ENCODE measurements at places on chromosomes 1 and 21.

DNA sequence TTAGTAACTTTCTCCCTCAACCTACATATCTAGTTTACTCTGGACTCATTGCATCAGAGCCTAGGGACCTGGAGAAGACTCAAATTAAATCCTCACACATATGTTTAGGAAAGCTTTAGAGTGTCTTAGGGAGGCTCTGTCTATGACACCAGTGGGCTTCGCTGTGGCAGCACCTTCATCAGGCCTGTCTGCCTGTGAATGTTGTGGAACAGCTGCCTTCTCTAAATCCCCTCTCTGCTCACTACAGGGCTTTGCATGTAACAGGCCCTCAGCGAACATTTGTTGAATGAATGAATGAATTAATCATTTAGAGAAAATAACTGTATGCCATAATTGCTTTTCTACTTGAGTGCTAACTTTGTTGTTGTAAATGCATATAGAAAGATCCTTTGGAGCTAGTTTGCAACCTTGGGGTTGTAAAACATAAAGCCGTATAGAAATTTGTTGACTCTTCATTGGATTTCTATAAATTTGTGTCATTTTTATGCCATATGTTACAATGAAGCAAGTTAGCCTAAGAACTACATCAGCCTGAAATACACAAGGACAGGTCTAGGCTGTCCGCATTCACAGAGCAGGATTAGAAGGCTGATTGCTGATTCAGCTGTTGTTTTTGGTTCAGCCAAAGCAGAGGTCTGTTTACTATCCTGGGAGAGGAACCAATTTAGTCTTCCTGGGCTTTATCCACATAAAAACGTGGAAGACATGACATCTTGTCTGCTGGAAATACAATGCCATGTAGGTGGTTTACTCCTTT lies 238.0 kb downstream of the ASTN1 start:
- no peak for DNase-seq

DNA sequence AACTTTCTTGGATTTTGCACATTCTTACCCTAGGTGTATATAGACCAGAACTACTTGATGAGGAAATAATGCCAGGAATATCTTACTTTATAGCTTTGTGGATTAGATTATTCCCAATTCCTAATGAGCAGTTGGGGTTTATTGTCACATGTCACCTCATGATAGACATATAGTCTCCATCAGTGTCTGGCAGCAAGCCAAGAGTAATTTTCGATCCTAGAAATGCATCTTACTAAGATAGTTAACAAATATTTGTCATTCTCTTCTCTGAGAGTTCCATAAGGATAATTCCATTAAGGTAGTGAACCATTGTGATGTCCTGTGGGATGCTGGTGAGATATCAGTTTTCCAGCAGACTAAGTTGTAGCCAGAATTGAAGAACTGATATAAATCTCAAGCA lies 1282.9 kb upstream of the B3GALT2 start:
- no peak for DNase-seq

DNA sequence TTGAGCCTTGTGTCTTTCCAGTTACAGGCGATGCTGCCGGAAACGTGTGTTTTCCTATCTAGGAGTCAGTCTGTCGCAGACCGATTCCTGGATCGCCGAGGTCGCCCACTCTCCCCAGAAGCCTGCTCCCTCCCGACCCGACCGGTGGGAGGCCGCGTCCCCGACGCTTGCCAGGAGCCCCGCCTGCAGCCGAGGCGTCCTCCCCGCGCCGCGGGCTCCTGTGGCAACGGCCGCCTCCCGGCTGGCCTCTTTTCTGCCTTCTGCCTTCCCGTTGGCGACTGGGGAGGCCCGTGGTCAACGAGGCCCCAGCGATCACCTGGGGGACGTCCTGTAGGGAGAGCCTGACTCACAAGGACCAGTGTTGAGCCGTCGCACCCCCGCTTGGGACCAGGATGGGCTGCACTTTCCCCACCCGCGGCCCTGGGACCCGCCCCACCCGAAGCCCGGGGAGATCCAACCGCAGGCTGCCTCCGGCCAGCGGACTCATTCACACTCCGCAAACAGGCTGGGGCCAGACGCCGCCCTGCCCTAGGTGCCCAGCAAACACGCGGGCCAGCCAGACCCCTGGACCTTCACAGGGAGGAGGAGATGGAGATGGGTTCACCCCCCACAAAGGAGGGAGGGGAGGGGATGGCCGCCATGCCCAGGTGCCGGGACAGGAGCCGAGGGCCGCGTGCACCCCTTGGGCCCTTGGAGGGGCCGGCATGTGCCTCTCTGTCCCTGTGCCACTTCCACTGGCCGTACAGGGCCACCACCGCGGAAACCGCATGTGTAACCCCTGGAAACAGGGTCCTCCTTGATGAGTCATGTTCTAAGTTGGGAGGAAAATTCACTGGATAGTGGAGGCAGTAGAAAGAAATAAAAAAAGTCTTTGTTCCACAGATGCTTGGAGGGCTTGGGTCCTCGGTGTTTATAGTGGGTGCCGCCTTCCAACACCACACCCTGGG lies 7.2 kb upstream of the COL6A1 start:
- DNase-seq, result peak; percentile 33

- DNase-seq, result no peak
These were observed 9.3 kb downstream of the ZBTB21 start for GRCh38 chr21:42000908-42001307.

DNA sequence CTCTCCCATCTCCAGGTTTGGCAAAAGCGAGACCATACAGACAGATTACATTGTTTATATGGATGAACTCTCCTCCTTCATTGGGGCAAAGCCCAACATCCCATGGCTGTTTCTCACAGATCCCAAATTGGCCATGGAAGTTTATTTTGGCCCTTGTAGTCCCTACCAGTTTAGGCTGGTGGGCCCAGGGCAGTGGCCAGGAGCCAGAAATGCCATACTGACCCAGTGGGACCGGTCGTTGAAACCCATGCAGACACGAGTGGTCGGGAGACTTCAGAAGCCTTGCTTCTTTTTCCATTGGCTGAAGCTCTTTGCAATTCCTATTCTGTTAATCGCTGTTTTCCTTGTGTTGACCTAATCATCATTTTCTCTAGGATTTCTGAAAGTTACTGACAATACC lies 26.4 kb downstream of the FMO3 start:
- DNase-seq, result no peak
